T-helper 2 cell treated with Interferon-gamma antibody and Interleukin-4, amounts not matched to agents 5 μg/mL and 100 μg/mL, for 36 hours (primary cell): ENCODE measurements at places on chromosomes 7 and 10.
A peak's percentile ranks its signal among the peaks of the same experiment; 100 is the strongest.

DNA sequence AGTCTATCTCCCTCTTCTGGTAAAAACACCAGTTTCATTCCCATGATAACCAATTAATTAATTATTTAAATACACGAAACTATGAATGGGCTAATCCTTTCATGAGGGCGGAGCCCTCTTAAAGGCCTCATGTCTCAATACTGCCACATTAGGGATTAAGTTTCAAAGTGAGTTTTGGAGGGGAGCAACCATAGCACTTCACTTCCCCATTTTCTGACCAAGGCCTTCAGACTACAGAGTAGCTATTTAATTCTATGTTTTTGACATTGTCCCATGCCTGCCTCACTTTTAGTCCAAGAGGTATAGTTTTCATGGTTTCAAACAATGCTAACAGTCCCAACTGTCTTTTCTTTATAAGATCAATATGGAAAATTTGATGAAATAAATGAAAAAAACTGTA, 618.6 kb downstream of the ZWINT start:
- DNase-seq, result no peak

DNA sequence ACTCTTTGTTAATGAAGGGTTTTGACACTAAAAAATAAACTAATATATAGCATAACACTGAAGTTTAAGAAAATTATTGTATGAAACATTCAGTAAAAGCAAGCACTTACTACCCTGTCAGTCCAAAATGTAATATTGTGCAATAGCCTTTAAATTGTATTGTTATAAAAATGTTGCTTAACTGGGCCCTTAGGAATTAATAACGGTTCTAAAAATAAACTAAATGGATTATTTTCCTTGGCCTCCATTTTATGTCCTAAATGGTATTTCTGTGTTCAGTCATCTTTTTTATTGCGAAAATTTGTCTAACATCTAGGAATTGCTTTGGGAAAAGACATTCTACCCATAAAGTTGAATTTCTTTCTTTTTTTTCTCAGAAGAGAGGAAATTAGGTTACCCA, 49.0 kb upstream of the ABI1 start:
- DNase-seq, result no peak

- DNase-seq, result no peak
Measured at GRCh38 chr10:88473989-88474883, 108.9 kb downstream of the RNLS start.

DNA sequence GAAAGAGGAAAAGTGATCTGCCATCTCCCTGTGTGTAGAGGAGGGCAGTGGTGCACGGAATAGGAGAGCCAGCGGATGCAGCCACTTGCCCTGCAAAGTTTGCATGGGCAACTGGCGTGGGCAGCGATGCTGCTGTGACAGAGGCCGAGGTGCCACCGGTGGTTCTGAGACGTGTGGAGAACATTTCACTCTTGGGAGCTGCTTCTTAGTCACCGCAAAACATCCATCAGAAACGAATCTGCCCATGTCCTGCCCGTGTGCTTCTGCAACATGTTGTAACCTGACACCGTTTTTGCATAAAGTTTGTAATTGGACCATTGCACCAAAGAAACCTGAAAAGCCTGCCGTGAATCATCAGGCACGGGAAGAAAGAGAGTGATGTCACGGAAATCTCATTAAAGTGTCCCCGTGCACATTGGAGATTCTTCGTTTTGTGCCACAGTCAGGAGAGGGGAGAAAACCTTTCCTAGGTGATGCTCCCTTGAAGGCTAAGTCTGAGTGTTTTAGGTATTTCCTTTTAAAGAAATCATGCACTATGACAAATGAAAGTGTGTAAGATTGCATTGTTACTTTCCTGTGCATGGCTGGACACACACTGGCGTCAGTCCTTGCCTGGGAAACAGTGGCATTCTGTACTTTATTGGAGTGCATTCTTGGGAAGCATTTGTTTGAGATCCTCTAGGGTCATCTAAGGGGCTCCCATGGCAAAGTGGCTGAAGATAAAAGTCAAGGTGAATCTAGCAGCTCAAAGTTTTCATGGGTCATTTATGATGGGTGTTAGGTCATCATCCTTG, 302.6 kb downstream of the KLF6 start:
- peak; percentile 27 for DNase-seq

DNA sequence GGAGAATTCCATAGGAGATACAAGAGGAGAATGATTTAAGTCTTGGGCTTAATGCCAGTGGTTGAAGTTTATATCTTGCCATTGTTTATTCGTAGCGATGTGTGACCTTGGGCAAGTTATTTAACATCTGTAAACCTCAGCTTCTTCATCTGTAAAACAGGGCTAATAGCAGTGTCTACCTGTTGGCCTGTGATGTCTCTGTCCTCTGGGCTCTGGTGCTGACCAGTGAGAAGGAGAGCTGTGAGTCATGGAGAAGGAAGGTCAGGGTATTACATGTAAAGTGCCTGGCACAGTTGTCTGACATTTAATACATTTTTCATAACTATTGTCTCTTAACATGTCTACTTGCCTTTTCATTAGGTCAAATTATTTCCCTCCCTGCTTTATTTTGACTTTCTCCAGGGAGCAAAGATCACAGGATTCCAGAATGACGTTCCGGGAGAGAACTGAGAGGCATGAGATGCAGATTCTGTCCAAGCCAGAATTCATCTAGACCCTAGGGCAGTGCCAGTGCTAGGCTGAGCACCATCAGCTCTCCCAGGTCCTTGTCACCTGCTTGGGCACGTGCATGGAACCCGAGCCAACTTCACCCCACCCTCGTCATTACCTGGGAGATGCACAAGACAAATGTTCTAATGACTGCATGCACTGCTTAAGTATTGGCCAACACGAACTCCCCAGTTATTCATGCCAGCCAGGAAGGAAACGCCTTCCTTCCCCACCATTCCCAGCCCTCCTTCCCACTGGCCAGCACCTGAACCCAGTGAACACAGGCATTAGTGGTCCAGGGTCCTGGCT, 187.9 kb downstream of the DPY19L1 start:
- no peak for DNase-seq

DNA sequence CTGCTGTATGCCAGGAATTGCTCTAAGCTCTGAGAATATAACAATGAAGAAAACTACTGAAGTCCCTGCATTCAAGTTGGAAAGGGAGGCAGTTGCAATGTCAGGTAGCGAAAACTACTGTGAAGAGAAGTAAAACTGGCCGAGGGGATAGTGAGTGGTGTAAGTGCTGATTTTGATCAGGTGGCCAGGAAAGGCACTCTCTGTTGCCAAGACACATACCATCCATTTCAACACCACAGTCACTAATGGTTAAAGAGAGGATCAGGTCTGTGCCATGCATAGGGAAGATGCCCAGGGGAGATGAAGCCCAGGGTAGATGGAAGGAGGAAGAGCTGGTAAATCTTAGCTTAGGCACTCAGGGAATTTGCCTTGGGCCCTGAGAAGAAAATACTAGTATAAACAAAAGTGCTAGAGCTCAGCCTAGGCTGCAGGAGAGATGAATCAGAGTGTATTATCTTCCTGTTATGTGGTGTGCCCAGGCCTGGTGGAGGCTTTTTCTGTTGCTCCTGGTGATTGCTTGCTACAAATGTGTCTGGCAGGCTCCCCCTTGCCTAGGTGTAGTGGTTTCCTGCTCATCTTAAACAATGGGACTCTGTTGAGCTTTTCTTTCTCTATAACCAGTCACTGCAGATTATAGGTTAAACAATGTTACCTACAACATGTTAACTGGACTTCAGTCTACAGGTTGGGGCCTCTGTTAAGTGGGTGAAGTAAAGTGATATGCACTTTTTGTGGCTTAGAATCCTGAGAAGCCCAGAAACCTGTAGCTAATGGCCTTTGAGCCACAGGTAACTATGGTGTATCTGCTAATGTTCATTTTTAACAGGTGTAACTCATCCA, 125.5 kb downstream of the LRRC4 start:
- DNase-seq, result peak; percentile 20

- no peak for DNase-seq
Measured at GRCh38 chr7:115911465-115911864, 119.1 kb downstream of the TFEC start.

GRCh38 chr7:77823787-77824186, 25.2 kb downstream of the PHTF2 start:
- no peak for DNase-seq

DNA sequence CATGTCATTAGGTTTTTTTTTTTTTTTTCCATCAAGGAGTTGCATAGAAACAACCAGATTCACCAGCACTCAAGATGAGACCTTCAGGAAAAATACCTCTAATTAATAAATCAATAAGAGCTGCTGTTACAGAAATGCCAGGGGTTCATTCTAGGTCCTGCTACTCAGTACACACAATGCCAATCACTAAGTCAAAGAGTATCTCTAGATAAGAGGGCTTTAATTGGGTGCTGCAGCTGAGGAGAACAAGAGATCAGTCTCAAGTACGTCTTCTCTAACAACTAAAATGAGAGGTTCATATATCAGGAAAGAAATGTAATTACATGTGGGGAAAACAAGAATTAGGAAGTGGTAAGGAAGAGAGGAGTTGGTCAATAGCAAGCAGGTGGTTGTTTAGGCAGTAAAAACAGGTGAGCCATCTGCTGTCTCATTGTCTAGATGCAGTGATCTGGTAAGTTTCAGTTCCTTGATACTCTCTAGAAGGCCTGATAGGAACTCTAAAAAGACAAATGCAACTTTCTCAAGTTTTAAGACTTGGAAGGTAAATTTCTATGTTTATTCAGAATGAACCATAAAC, 272.9 kb upstream of the ZWINT start:
- DNase-seq, result no peak

GRCh38 chr10:4127518-4128315, 342.7 kb upstream of the KLF6 start:
- DNase-seq, result no peak

DNA sequence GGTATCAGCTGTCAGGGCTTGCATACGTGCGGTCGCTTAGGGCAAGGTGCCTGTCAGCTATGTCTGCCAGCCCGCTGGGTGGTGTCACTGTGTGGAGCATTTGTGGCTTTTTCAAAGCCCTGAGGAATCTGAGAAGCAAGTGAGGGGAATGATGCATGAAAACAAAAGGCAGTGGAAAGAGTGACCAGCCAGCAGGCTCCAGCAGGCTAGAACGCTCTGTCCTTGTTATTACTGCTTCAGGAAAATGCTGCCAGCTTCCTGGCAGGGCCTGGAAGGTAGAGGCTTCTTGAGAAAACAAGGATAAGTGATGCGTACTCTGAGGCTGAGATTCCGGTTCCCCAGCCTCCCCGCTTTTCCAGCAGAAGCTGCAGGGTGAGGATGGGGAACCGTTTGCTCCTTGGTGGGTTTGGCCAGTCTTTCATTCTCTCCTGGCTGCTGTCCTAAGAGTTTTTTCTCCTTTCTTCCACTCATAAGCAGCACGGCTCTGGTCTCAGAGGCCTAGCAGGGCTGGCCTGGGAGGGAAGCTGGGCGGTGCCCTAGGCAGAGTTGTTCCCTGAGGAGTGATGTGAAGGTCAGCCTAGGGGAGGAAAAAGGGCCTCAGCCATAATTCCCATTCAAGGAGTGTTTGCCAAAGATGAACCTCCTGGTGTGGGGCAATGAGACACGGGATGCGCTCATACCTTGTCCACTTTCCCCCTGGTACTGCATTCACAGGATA, 42.8 kb upstream of the MKLN1 start:
- no peak for DNase-seq

- DNase-seq, result no peak
Measured at GRCh38 chr10:121655254-121656144, 57.3 kb upstream of the FGFR2 start.

GRCh38 chr10:124378271-124378670, 40.5 kb downstream of the OAT start:
- no peak for DNase-seq

DNA sequence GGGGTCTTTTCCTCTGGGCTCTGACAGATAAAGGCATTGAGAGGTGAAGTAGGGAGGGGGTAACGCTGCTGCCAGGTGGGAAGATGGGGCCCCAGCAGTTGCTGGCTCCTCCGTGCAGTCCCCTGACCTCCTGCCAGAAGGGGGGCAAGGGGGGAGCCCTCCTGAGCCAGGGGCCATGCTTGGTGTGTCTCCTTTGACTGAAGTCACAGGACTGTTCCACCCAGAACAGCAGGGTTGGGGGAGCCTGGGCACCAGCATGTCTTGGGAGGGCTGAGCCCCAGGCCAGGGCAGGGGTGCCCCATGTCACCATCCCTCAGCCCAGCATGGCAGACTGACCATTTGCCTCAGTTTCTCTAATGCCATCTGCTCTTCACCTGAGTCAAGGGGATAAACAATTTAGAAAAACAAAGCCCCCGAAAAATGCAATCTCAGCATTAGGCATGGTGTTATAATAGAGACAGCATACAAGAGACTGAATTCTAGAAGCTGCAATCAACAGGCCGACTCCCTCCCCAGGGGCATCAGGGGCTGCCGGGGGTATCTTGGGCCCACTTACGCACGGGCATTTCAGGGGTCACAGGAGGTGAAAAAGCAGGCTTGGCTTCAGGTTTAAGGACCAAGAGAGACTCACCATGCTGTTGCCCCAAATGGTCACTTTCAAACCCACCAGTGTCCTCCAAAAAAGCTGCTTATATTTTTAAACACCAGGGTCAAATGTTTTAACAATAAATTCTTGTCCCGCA, 108.6 kb upstream of the GPR26 start:
- no peak for DNase-seq

DNA sequence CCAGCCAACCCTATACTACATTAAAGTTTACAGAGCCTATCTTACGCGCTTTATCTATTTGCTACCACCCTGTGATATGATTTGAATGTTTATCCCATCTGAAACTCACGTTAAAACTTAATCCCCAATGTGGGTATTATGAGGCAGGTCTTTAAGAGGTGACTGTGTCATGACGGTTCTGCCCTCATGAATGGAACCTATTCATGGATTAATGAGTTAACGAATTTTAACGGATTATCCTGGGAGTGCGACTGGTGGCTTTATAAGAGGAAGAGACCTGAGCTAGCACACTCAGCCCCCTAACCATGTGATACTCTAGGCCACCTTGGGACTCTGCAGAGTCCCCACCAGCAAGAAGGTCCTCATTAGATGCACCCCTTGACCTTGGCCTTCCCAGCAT, 37.8 kb downstream of the SRPK2 start:
- DNase-seq, result no peak

DNA sequence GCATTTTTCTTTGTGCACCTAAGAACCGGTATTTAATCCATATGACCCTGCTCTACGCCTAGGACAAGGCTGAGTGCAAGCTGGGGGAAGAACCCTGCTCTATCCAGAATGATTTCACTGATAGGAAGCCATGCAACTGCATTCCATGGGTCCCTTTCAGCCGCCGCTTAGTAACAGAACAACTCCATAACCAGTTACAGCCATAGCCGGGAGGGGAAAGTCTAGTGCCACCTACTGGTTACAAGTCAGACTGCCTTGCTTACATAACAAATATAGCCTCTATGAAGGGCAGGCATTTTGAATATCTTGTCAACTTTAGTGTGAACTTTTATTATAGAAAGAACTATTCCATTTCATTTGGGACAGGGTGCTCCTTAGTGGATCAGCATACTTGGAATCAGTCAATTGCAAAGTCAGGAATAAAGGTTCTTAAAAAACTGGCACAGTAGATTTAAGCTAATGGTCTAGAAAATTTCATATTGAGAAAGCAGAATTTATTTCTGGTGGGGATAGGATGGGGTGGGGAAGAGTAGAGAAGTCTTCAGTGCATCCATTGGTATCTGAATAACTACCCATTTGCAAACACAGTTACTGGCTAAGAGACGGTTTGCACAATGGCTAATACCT, 521.7 kb downstream of the ADRA2A start:
- DNase-seq, result peak; percentile 5
